ENCODE measurements at places on chromosomes 16 and 17.

DNA sequence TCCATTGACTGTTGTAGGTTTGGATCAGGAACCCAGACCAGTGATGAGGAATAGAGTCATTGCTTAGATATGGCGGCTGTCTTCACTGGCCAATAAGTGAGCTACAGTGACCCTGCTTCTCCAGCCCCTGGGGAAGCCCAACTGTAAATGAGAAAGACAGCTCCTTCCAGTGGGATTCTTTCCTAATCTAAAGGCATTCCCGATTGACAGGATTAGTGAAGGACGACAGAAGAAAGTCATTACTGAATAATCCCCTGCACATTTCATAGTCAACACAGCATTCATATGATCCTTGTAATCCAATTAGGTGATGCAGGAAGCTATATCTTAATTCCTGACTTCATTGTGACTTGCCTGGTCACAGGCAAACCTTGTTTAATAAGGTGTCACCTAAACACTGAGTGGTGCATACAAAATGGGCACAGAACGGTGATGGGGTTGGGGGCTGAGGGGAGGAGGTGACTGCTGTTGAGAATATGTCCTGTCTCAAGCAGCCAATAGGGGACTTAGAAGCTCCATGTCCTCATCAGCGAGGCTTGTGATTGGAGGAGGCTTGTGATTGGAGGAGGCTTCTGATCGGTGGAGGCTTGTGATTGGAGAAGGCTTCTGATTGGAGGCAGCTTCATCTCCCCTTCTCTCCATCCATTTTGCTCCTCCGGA is 242.6 kb downstream of the XYLT1 start:
- no peak for DNase-seq

DNA sequence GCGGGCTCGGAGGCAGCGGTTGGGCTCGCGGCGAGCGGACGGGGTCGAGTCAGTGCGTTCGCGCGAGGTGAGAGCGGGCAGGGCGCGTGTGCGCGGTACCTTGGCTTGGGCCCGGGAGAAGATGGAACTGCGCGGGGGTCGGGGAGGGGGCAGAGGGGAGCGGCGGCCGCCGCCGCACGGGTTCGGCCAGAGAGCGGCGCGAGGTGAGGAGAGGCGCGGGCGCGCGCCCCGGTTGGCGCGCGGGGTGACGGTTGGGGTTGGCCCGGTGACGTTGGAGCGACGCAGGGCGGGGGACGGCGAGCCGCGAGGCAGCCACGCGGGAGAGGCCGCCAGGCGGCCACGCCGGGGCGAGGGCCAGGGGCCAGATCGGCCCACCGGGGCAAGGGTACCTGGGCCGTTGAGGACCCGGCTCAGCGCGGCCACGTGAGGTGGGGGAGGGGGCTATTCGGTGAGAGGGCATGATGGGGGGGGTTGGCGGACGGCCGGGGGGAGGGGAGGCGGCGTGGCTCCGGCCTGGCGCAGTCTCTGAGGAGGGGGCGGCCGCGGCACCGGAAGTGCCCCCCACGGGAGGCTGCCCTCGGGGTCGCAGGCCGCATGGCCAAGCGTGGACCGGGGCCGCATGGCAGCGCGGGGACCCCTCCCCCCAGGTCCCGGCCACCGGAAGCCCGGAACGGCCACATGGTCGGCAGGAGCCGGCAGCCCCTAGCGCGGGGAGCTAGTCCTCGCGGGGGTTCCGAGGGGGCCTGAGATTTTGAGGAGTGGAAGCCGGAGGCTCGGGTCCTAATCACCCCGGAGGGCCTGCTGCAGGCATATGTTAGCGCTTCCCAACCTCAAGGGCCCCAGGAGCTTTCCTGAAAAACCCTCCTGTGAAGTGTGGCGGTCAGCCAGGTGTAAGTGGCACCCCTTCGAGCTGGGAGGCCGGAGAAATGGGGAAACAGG is 527 bp downstream of the EIF5A start:
- DNase-seq = peak; percentile 57

GRCh38 chr17:51087072-51087757 is 33.5 kb downstream of the SPAG9 start:
- DNase-seq = no peak

- DNase-seq = no peak
These were observed 75.8 kb downstream of the WNT3 start for GRCh38 chr17:46742565-46743270.

GRCh38 chr16:83200005-83200779 is 573.4 kb downstream of the CDH13 start:
- DNase-seq = no peak
